AML-193 (cell line): ENCODE measurements at places on chromosomes 13 and 19.
A peak's percentile ranks its signal among the peaks of the same experiment; 100 is the strongest.

- no peak for DNase-seq
Measured at GRCh38 chr13:78228940-78229339, 310.3 kb upstream of the EDNRB start.

GRCh38 chr19:55638864-55639359, 1.9 kb upstream of the ZNF580 start:
- peak; percentile 23 for DNase-seq

DNA sequence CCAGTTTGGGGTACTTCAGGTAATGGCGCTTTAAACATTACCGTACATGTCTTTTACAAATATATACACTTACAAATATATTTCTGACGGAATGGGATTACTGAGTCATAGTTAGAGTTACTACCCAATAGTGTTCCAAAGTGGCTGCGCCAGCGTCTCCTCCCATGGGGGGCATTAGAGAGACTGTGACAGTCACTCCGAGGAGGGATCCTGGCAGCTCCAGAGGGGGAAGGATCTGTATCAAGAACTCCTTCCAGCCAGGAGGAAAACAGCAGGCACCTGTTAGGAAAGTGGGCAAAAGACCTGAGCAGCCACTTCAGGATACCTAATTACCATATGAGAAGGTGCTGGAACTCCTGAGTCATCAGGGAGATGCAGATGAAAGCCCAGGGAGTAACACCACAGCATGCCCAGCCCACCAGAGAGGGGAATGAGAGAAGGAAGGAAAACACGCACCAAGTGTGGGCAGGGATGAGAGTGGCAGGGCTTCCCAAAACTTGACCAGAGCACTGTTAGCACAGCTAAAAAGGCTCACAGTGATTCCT, 52.9 kb downstream of the SLC7A9 start:
- no peak for DNase-seq

- DNase-seq, result no peak
Measured at GRCh38 chr13:45875951-45876350, 24.4 kb upstream of the SIAH3 start.

GRCh38 chr13:89951341-89951740, 1396.1 kb upstream of the MIR17HG start:
- DNase-seq, result no peak

DNA sequence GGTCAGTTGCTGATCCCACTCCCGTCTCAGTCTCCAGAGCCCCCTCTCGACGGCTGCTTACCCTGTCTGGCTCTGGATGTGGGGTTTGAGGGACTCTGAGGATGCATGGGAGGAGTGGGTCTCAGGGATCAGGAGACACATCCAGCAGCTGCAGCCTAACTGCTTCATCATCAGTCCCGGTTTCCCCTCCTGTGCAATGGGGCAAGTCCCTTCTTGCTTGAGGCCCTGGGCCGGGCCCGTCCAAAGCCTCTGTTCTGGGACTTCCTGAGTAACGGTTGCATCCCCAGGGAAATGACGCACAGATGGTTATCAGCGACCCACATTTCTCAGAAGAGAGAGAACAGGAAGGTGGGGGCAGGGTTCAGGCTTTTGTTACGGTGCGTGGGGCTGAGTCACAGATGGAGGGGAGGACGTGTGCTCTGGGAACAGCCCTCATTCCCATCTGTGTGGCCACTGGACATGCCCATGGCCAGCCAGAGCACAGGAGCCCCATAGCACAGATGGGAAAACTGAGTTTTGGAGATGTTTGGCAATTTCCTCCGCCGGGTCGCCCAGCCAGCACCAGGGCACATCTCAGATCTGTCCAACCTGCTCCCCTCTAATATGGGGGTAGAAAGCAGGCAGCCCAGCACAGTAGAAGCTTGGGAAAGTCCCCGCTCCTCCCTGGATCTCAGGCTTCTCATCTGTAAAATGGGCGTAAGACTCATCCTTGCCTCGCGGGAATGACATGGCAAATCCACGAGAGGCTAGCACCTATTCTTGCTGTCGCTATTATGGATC, 19.3 kb downstream of the GNA15 start:
- peak; percentile 36 for DNase-seq
